GM04504 (cell line): ENCODE measurements at places on chromosomes 3 and 15.
A peak's percentile ranks its signal among the peaks of the same experiment; 100 is the strongest.

- DNase-seq = no peak
Measured at GRCh38 chr3:172882563-172882962, 132.0 kb downstream of the ECT2 start.

DNA sequence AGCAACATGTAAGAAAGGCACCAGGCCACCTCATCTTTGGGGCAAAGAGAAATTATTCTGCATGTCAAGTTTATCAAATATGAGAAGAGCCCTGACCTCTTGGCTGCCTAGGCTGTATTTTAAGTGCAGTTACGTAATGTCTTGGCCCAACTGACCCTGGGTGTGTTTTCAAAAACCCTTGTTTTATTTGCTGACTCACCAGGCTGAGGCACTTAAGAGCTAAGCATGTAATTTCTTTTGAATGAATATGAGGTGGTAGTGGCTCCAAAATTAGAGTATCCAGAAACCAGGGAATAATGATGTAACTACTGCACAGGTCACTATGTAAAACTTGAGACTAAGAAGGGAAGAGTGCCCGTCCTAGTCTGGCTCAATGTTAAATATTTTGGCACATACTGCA, 24.3 kb downstream of the PGPEP1L start:
- DNase-seq = peak; percentile 76

- peak; percentile 52 for DNase-seq
Measured at GRCh38 chr3:18153571-18154173, 271.5 kb downstream of the SATB1 start.

GRCh38 chr15:78938658-78939488, 6.0 kb downstream of the CTSH start:
- DNase-seq = no peak

DNA sequence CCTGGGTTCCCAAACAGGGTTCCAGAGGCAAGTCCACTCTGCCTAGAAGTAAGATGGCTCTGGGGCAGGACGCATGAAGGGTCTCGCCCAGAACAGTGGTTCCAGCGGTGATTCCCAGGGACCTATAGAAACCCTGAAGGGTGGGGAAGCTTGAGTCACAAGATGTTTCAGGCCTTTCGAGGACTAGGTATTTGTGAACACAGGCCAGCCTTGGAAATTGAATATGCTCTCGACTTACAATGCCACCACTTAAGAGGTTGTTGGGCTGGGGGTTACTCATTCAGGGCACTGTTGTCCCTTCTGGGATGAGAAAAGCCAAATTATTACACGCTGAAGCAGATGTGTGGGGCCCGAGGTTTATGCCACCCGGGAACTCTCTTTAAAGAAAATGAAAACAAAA, 152.0 kb downstream of the TJP1 start:
- no peak for DNase-seq

DNA sequence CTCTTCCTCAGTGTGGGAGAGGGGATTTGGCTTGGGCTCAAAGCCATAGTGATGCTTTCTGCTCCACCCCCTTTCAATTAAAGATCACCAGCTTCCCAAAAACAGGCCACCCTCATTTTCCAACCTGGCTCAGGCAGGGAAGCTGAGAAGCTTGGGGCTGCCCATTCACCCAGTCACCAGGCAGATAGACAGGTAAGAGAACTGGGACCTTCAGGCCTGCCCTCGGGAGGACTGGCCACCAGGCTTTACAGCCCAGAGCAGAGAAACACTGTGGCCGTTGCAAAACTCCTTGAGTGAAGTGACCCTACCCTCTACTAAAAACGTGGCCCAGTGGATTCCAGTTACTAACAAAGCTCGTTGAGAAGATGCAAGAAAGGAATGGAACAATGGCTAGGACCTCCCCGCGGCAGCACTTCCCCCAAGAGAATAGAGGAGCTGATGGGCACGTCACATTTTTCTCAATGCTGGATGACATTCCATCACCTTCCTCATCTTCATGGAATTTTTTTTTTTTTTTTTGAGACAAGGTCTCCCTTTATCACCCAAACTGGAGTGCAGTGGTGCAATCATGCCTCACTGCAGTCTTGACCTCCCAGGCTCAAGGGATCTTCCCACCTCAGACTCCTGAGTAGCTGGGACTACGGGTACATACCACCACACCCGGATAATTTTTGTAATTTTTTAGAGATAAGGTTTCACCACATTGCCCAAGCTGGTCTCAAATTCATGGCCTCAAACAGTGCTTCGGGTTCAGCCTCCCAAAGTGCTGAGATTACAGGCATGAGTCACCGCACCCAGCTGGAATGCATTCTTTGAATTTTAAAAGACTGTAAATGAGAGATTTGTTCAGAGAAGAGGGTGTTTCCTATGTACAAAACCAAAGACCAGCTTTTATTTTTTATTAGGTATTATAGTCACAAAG, 37.9 kb downstream of the LIPC start:
- DNase-seq = peak; percentile 65

DNA sequence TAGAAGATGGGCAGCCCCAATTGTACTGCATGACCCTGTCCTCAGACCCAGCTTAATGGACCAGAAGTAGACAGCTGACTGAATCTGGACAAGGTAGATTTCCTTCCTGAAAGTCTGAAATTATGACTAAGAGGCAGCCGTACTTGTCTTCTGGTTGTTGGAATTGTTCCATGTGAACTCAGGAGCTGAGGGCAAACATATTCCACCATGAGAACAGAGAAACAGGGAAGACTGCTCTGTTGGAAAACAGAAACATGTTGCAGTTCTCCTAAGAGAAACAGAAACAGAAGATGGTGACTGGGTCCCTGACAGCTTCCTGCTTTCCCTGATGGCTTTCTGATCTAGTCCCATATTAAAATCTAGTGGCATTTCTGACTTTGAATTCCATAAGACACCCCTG, 24.1 kb downstream of the POPDC2 start:
- no peak for DNase-seq

DNA sequence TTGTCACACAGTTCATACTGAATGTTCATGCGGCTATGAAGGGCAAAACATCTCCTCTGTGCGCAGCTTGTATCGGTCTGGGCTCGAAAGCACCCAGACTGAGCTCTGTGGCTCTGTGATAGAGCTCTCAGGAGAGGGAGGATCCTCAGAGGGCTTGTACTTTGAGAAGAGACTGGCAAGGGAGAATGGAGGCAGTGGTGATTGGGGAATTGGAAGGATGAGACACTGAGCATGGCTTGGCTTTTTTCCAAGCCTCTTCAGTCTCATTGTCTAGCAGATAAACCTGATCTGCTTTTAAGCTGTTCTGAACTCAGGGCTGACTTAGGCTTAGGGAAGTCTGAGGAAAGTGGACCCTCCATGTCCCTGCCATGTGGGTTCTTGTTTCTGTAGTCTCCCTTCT, 43.0 kb downstream of the RAD54L2 start:
- peak; percentile 10 for DNase-seq

DNA sequence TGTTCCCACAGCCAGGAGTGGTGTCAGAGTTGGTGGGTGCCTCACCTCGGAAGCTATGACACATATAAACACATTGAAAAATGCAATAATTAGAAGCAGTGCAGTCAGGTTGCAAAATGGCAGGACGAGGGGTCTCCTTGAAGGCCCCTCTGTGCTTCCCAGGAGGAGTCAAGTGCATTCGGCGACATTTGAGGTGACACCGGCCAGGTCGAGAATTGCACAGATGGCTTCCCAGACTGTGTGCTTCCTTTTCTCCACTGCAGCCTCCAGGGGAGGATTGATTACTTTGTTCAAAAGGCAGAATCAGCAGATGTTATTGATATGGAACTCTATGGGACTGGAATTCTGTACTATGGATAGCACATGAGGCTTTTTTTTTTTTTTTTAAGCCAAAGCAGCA, 163.2 kb downstream of the MINAR1 start:
- no peak for DNase-seq

DNA sequence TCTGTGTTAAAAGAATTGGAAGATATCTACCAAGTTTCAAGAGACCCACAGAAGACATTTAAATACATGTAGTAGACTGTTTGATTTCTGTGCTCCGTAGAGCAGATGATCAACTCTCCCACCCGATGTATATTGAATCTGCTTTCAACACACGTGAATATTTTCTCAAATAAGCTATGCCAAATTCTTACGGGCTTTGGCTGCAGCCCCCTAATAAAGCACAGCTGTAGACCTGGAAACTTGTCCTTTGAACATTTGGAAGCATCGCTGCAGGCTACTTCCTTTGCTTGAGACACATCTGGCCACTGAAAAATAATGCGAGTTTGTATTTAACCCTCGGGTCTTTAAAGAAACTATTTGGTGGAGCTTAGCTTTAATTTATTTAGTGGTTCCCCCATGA, 98.3 kb upstream of the SELENOK start:
- DNase-seq = no peak

DNA sequence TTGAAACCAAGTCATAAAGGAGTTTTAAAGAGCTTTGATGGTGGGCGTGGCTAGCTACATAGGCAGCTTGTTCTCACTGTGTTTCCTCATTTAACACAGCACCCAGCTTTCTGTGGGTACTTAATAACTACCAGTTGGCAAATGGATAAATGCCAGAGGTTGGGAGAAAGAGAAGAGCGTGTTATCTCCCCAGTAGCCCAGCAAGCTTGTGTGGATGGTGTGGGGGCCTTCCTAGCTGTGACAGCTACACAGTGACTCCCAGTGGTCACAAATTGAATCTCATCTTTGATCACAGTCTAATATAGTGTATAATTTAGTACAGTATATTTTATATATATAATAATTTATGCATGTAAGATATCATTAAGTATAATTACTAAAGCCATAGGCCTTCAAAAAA, 984.1 kb downstream of the EPHA3 start:
- DNase-seq = no peak
